ENCODE measurements at places on chromosomes 4 and X.

DNA sequence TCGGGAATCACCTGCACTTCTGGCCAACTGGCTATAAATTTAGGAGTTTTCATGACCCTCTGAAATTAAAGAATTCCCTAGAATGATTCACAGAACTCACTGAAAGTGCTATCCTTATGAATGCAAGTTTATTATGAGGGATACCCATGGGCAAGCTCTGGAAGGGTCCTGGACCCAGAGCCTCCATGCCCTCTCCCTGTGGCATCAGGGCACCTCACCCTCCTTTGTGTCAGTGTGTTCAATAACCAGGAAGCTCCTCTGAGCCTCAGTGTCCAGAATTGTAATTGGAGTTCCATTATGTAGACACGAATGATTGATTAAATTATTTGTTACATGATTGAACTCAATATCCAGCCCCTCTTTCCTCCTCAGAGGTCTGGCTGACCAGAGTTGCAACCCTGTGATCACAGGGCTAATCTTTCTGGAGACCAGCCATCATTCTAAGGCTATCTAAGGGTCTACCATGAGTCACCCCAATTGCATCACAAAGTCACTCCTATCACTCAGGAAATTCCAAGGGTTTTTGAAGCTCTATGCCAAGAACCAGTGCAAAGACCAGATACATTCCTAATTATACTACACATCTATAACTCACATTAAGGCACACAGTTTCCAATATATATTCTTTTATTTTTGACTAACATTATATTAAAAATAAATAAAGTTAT is 8.9 kb downstream of the ANXA3 start:
- DNase-seq = no peak

- DNase-seq = no peak
Measured at GRCh38 chr4:69800599-69800998, 40.2 kb upstream of the SULT1B1 start.

DNA sequence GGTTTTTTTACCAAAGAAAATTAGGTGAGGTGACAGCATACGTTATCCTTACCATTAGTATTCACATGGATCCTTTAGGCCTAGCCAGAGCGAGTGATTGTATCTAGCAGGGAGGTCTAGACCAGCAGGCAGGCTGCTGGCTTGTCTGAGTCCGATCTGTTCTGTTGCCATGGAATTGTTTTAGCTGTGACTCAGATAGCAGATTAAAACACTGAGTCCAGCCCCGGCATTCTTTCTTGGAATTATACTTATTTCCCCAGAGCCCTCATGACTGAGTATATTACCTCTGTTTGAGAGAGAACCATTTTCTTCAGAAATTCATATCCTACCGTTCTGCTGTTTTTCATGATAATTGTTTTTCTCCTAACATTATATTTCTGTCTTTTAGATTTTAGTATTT is 37.4 kb downstream of the OCRL start:
- no peak for DNase-seq

GRCh38 chr4:115430024-115430423 is 316.6 kb upstream of the NDST4 start:
- no peak for DNase-seq

DNA sequence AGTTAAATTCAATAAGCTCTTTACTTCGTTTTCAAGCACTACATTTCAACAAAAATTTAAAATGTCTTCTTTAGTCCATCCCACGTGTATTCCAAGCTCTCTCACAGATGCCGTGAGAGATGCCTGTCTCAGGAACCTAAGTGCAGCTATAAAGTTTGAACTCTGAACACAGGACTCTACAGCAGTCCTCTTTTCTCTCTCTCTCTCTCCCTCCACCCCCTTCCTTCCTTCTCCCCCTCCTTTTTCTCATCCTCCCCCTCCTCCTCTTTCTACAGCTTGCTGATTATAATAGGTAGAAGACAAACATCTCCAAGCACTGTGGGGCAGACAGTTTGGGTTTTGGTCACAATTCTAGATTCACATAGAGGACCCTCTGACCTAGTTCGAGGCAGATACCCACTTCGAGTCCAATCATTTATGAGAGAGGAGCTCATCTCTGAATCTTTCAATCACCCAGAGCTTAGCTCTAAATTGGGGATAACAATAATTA is 31.5 kb upstream of the DCLK2 start:
- DNase-seq = no peak

GRCh38 chr4:951594-952468 is 19.6 kb downstream of the TMEM175 start:
- no peak for DNase-seq

DNA sequence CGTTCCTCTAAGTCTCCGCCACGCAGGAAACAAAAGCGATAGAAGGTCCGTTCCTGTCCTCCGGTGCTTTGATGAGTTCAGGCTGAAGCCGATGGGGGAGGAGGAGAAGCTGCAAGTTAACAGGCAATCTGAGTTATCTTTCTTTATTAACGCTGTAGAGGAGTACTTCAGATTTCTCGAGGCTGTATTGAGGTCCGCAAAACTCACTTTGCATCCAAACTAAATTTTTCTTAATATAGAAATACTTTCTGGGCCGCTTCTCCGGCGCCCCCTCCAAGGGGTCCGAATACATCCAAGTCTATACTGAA is 395 bp upstream of the SOWAHB start:
- no peak for DNase-seq

DNA sequence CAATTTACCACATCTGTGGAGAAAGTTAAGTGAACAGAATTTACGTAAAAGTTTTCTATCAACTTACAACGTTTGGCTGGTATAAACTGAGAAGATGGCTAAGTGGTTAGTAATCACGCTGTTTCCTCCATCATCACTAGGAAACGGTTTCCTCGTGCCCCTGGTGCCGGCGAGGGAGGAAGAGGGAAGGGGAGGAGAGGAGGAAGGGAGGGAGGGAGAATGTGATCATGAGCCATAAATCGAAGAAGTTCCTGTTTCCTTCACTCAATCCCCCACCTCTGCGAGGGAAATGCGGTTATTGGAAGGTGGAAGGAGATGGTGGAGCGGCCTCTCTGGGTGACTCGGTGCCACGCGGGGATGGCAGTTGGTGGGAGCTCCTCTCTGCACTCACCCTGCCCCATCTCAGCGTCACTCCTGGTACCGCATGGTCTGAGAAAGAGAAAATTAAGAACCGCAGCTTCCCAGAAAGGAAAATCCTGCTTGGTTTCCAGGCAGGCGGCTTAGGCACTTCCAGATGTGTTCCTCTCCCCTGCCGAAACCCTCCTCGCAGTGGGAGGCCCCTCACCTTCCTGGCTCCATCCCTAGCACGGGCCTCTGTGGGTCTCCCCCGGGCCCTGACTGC is 216.8 kb downstream of the AFAP1 start:
- DNase-seq = no peak

GRCh38 chr4:65546882-65547416 is 123.3 kb downstream of the EPHA5 start:
- no peak for DNase-seq

- no peak for DNase-seq
Measured at GRCh38 chr4:156223985-156224384, 270.3 kb upstream of the CTSO start.

- no peak for DNase-seq
Measured at GRCh38 chr4:30754021-30754420, 33.9 kb downstream of the PCDH7 start.
